Progenitor cell of endocrine pancreas (in vitro differentiated cells): ENCODE measurements at places on chromosomes 5 and 9. TPM values are rescaled to one million over a fixed set of nuclear protein-coding genes. Genes with fewer than 3 reads are reported as not detected.

DNA sequence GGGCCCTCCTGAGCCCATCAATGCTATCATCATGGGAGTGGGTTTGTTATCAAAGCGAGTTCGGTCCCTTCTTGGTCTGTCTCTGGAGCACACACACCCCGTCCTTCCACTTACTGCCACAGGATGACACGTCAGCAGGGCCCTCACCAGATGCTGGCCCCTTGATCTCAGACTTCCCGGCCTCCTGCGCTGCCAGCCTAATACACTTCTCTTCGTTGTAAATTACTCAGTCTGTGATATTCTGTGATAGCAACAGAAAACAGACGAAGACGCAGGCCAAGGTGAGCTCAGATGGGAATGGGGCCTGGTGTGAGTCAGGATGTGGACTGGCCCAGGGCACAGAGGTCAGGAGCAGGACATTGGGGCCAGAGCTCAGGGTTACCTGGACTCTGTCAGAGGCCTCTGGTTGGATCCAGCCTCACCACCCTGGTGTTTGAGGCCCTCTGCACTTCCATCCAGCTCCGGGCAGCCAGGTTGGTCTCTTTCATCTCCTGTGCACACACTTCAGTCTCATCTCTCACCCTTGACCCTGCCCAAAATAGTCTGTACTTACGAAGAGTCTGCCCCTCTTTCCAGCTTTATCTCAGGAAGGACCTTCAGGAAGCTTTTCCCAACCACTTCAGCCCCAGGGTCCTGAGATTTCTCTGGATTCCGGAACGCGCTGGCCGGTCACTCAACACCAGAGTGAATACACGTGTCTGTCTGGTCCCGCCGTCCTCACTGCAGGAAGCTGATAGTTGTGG, 26.0 kb upstream of the CNOT6 start:
- no peak for DNase-seq

DNA sequence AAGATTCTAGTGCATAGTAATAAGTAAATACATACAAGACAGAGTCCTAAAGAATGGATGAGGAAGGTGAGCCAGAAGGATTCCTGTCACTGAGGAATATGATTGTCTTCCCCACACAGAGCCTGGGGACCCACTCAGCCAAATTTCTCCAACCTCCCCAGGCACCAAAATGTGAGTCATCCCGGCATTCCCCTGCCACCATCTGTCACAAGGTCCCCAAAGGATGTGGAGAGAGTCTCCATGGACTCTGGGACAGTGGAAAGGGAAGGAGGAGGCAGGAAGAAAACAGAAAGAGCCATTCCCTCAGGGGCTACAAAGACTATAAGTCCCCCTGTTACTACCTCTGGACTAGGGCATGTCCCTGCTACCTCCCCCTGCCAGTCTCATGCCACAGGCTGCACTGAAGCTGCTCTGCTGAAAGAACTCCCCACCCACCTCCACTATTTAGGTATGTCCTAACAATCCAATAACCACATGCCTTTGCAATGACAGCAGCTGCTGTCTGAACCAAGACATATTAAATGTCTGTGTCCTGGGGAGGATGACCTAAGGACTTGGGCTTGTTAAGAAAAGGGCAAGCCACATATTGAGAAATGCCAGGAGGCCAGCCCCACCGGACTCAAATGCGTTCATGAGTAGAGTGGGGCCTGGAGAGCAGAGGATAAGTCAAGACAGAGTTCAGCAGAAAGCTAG, 10.7 kb upstream of the OR5C1 start:
- no peak for DNase-seq

DNA sequence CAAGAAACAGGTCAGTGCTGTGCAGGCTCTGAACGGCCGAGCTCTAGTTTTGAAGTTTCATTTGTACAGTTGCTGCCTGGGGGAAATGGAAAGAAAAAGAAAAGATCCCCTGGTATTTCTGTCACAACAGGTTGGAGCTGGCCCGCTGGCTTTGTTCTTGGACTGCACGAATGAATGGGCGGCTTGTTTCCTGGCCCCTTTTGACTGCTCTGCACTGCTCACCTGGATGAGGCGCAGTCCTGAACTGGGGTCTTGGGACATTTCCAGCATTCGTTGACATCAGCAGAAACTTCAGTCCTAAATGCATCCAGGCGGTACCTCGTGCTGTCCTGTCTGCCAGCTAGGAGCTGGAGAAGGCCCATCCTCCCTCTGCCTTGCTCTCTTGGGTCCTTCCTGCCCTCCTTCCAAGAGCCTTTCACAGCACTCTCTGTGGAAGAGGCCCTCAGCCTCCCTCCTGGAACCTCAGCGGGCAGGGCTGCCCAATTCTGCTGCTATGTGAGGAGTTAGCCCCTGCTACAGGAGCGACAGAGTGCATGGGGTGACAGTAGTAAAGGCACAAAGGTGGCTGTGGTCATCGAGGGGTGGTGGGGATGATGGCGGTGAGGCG, 189.2 kb downstream of the FSTL4 start:
- no peak for DNase-seq

- no peak for DNase-seq
Measured at GRCh38 chr5:147317978-147318684, 83.3 kb downstream of the STK32A start.

- no peak for DNase-seq
Measured at GRCh38 chr9:33524306-33524947, 376 bp downstream of the ANKRD18B start.

GRCh38 chr9:125561509-125562148, 145.4 kb downstream of the MAPKAP1 start:
- no peak for DNase-seq

- DNase-seq: no peak
Measured at GRCh38 chr5:147309621-147310020, 74.8 kb downstream of the STK32A start.

- DNase-seq: no peak
Measured at GRCh38 chr5:88681211-88681803, 201.7 kb downstream of the MEF2C start.

GRCh38 chr9:93965830-93966577, 10.8 kb upstream of the BARX1 start:
- no peak for DNase-seq

GRCh38 chr5:54304040-54304439, 6.3 kb downstream of the ARL15 start:
- DNase-seq: no peak

GRCh38 chr9:85978496-85978895, 37.5 kb downstream of the NAA35 start:
- DNase-seq: no peak

DNA sequence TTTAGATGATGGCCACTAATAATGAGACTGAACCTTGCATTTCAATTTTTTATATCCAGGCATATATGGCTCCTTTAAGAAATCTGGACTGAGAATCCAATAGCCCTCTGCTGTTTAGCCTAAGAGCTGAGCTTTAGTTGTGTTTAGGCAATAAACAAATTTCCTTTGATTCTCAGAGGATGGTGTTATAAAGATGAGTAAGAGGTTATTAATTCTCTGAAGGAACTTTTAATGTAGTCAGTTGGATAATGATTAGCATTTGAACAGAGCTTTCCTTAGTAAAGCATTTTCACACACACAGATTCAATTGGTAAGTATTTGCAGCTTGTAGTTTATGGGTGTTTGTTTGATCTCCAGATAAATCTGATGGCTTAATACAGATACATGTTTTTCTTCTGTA, 149.6 kb downstream of the PRR16 start:
- no peak for DNase-seq

- no peak for DNase-seq
Measured at GRCh38 chr9:13941714-13942113, 372.2 kb downstream of the NFIB start.

DNA sequence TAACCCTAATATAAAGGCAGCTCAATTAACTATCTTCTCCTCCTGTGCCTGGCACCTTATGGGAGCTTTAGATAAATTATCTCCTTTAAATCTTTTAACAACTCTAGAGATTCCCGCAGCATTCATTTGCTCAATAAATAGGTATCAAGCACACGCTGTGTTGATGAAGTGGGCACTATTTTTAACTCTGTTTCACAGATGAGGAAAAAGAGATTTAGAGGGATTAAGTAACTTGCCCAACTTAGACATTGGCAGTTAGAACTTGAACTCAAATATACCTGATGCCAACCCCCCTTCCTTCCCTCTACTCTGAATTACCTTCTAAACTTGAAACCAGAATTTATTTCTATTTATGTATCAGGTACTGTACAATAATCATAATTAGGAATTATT, 112.4 kb downstream of the SH3TC2 start:
- no peak for DNase-seq

GRCh38 chr9:19471737-19472648, 63.2 kb downstream of the ACER2 start:
- DNase-seq: peak; percentile 50

DNA sequence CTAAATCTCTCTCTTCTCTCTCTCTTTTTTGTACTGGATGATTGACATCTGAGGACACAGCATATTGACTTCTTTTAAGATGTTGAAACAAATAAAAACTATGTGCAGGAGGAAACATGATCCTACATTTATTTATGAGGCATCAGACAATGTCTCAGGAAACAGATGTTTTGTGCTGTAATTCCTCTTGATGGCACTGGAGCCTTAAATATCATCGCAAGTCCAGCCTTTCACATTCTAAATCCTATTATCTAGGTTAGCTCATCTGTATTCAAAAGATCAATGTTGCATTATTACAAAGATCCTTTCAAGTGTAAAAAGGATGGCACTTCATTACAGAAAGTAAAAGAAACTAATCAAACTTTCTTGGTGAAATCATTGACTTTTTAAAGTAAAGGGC, 63.9 kb downstream of the MAT2B start:
- no peak for DNase-seq

GRCh38 chr5:173327084-173327947, 898 bp downstream of the STC2 start:
- DNase-seq: no peak

DNA sequence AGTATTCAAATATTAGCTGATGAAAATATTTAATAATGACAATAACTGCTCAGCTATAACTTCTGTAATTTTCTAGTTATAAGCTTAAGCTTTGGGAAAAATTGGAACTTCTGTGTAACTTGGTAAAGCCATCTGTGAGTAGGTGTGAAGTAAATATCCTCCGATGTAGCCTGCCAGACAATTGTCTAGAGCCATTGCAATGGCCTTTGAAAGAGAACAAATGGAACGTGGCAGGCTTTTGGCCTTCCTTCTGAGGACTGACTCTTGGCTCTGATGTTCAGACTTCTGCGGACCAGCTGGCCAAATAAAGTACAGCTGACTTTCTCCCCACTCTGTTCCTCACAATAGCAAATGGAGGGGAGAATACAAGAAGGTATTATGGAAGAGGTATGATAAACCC, 203.4 kb upstream of the NMUR2 start:
- no peak for DNase-seq

- no peak for DNase-seq
Measured at GRCh38 chr9:8628791-8629190, 829.2 kb upstream of the DMAC1 start.

DNA sequence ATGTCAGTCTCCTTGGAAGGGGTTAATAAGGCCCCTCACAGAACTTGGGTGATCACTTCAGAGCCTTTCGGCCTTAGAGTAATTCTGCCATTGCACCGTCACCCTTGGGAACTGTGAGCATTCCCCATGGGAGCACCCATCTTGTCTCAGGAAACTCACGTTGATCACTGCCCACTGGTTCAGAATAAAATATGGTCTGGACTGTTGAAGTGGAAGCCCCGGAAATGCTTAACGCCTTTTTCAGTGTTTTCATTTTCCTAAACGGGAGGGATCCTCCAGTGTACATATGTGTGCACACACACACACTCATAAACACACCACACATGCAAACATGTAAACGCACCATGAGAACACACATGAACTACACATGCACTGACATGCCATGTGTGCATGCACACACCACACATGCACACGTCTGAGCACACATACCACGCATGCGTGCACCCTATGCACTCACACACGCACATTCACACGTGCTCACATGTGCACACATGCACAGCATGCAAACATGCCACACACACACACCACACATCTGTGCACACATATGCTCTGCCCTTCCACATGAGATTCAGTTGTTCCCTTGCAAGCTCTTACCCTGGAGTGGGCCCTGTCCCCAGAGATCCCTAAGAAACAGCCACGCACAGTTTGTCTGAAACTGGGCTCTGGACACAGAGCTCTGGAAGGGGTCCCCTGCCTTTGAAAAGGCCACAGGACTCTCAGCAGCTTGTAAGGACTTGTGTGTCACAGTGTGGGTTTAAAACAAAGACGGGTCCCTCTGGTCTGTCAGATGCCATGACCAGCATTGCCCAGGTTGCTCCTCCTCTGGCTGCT, 17.0 kb downstream of the MRPL36 start:
- DNase-seq: no peak

DNA sequence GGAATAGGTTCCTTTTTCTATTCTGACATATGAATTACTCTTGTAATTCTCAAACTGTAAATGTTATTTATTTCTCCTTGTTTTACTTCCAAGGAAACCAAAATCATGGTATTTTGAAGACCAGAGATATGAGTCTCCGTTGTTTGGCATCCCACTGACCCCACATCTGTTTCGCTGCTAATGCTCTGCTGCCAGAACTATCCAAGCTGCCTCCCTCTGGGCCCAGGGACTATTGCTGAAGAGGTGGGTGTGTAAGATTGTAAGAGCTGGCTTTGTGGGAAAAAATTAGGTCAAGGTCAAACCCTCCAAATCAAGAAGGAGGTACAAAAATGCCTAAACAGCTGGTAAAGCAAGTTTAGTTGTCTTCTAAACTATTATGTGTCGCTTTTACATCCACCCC, 129.4 kb upstream of the MYO10 start:
- DNase-seq: no peak

GRCh38 chr9:121717141-121717991, 65.9 kb downstream of the DAB2IP start:
- DNase-seq: no peak

- DNase-seq: no peak
Measured at GRCh38 chr9:32395510-32396216, 11.2 kb downstream of the ACO1 start.

- no peak for DNase-seq
Measured at GRCh38 chr5:17081142-17081541, 136.3 kb upstream of the BASP1 start.

- DNase-seq: no peak
Measured at GRCh38 chr9:35108461-35108860, 5.5 kb upstream of the STOML2 start.

The GPSM1 gene
- 79.2 and 82.2 TPM in 2 replicates for total RNA-seq

The BTNL8 gene
- not detected in 2 replicates for total RNA-seq

The ECPAS gene
- total RNA-seq: 116 and 117 TPM in 2 replicates

The CARTPT gene
- total RNA-seq: not detected in 2 replicates

The BAG1 gene
- 67.7 and 71.5 TPM in 2 replicates for total RNA-seq

The PLEKHG4B gene
- total RNA-seq: 56.8 and 59.5 TPM in 2 replicates

The FAM78A gene
- total RNA-seq: 1.9 and 2.0 TPM in 2 replicates

The KIAA0825 gene
- 5.8 and 6.3 TPM in 2 replicates for total RNA-seq

The ST8SIA4 gene
- total RNA-seq: 5.5 and 6.8 TPM in 2 replicates

The FBP1 gene
- 4.6 and 6.0 TPM in 2 replicates for total RNA-seq

The ELOVL7 gene
- total RNA-seq: 14.5 and 18.0 TPM in 2 replicates

The PCDHB8 gene
- total RNA-seq: 2.0 and 2.8 TPM in 2 replicates

The ZNF474 gene
- total RNA-seq: 0.29 and 0.43 TPM in 2 replicates

The ZNF189 gene
- 31.4 and 32.5 TPM in 2 replicates for total RNA-seq

The LOX gene
- 0.19 and 0.42 TPM in 2 replicates for total RNA-seq

The SAXO1 gene
- 0.22 TPM in 1 of 2 replicates, not detected in the other for total RNA-seq
